ENCODE measurements at places on chromosomes 5 and 9.

GRCh38 chr5:60507687-60508086, 192.3 kb downstream of the DEPDC1B start:
- no peak for DNase-seq

GRCh38 chr5:119292701-119293515, 62.9 kb upstream of the TNFAIP8 start:
- DNase-seq, result no peak

GRCh38 chr9:105414947-105415661, 32.7 kb upstream of the FSD1L start:
- DNase-seq, result peak; percentile 24

DNA sequence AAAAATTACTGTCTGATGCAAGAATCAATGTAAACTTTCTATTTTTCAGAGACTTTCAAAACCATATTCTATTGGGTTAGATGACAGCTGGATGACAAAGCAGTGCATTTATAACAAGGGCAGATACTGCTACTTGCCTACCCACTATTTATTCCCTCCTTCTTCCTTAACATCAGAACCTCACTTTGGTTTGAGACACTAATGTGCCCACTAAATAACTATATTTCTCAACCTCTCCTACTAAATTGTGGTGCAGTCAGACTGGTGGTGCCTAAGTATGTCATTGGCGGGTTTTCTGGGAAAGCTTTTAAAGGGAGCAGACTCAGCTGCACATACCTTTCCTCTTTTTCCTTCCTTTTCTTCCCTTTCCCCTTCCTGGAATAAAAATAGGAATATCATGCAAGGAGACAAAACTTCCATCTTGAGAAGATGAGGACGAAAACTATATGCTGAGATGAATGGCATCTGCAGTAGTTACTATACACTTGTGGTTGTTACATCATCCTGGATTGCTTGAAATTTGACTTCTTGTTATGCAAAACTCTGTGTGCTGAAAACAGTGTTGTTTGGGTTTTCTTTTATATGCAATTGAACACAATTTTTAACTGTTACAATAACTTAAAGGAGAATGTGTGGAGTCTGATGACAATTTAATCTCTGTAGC, 43.8 kb downstream of the PRR16 start:
- DNase-seq, result no peak

GRCh38 chr5:997711-998110, 10.9 kb upstream of the NKD2 start:
- DNase-seq, result no peak

- no peak for DNase-seq
These were observed 8.4 kb upstream of the GOLPH3 start for GRCh38 chr5:32182463-32183063.

- no peak for DNase-seq
These were observed 45.9 kb downstream of the C9orf50 start for GRCh38 chr9:129574911-129575585.

DNA sequence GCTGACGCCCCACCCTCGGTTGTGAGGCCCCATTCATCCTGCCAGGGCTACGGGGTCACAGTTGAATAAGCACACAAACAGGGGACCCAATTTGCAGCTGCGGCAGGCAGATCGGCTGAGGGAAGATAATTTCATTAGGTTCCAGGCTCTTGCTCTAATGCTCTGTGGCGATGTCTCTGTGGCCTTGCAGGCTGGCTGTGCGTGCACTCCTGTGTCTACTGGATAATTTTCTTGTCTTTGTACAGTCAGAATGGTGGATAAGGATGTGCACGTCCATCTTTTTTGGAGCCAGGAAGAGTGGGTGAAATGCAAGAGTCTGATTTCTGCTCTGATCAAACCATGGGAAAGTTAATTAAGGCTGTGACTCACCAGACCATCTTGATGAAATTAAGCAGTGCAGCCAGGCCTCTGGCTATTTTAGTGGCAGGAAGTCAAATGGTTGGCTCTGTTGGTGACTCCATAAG, 39.2 kb downstream of the NSG2 start:
- no peak for DNase-seq

GRCh38 chr5:178334861-178335260, 102.3 kb upstream of the PHYKPL start:
- no peak for DNase-seq

GRCh38 chr9:33659921-33660320, 135.4 kb upstream of the PRSS3 start:
- DNase-seq, result no peak

GRCh38 chr9:88998503-88998902, 7.2 kb downstream of the S1PR3 start:
- DNase-seq, result no peak

DNA sequence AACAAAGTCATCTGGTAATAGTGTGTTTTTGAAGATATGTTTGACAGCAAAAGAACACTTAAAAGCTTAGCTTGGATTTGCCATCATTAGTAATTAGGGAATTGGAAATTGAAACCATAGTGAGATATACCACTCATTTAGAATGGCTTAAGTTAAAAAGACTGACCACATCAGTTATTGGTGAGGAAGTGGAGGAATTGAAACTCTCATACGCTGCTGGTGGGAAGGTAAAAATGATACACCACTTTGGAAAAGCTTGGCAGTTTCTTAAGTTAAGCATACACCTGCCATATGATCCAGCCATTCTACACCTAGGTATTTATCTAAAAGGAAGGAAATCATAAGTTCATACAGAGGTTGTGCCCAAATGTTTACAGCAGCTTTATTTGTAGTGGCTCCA, 213.2 kb downstream of the TRIO start:
- DNase-seq, result no peak

DNA sequence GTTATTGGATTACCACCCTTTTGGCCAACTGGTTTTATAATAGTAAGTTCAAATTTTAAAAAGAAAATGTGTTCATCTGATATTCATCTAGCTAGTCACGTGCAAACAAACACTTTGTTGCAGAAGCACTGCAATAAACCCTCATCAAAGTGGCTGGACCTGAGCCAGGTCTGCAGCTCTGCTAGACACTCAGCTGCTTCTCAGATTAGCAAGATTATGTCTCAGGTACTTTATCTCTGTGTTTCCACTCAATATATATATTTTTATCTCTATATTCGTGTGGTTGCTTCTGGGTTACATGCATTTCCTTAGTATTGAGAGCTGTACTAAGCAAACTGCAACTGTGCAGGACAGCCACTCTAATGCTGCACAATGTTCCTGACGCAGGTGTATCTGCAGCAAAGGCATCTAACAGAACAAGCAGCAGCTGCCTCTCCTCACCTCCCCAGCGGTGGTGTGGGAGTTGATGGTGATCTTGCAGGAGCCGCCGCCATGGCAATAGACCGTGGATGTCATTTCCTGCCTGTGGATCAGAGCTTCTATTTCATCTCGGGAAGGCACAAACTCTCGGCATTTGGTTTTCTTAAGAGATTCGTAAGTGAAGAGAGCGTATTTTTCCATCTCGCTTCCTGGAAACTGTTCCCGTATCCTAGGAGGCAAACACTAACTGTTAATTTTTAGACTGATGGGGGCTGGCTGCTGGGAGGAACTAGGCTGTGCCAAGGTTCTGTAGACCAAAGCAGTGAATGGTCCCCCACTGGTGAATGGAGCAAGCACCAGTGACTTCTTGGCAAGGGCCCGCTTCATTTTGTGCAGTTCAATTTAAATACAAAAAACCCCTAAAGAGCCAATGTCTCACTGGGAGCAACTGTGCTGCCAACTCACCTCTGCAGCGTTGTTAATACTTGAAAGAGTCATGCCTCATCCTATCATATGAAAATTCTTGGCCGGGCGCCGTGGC, 56.7 kb upstream of the RETREG1 start:
- DNase-seq, result no peak

GRCh38 chr9:101325053-101325452, 59.8 kb downstream of the BAAT start:
- no peak for DNase-seq

DNA sequence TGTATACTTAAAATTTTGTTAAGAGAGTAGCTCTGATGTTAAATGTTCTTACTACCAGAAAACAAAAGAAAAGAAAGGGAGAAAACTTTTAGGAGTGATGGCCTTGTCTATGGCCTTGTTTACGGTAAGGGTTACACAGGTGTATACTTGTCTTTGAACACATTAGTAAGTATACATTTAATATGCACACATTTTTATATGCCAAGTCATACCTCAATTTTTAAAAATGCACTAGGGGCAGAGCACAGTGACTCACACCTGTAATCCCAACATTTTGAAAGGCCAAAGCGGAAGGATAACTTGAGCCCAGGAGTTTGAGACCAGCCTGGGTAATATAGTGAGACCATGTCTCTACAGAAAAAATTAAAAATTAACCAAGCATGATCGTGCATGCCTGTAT, 166.7 kb upstream of the SNX2 start:
- DNase-seq, result no peak

GRCh38 chr9:104604801-104605200, 626 bp downstream of the OR13C2 start:
- no peak for DNase-seq

DNA sequence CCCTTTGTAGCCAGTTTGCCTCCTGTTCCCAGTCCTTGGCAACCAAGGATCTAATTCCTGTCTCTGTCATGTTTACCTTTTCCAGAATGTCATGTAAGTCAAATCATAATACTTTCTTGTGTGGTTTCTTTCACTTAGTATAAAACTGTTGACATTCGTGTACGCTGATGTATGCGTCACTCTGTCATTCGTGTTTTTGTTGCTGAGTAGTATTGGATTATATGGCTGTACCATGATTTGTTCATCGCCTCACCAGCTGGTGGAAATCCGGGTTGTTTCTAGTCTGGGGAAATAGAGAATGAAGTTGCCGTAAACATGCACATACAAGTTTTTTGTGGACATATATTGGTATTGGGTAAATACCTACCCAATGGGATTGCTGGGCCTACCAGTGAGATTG, 97.4 kb downstream of the ANGPTL2 start:
- DNase-seq, result no peak

DNA sequence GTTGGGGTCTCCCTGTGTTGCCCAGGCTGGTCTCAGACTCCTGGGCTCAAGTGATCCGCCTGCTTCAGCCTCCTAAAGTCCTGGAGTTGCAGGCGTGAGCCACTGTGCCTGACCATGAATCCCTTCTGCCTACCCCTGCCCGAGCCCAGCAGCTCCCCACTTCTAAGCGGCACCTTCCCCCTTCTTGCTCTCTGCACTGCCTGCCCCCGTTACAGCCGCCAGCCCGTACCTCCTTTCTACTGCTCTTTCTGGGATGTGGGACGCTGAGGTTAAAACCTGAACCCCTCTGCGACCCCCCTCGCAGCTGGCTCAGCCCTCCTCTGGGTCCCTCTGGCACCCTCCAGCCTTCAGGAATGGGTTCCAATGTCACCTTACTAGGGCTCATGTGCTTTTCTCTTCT, 249.6 kb downstream of the PBX3 start:
- no peak for DNase-seq

DNA sequence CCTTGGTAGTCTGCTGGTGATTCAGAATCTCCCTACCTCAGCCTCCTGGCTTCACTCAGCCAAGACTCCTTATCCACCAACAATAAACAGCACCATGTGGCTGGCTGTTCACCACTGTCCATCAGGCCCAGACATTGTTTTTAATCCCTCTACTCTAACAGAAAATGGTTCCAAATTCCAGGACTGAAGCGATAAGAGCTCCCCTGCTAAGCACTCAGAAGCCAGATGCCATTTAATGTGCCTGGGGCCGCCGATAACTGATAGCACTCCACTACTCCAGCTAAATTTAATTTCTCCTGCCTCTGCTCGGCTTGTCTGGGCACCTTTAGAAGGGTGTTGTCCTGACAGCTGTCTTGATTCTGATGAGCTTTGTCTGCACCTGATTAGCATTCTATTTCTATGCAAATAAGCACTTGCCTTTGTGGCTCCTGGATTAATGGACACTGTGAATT, 47.1 kb downstream of the ZNF622 start:
- no peak for DNase-seq

GRCh38 chr9:137370865-137371520, 52.0 kb downstream of the EXD3 start:
- DNase-seq, result no peak

GRCh38 chr5:129687941-129688340, 60.0 kb upstream of the MINAR2 start:
- DNase-seq, result no peak

DNA sequence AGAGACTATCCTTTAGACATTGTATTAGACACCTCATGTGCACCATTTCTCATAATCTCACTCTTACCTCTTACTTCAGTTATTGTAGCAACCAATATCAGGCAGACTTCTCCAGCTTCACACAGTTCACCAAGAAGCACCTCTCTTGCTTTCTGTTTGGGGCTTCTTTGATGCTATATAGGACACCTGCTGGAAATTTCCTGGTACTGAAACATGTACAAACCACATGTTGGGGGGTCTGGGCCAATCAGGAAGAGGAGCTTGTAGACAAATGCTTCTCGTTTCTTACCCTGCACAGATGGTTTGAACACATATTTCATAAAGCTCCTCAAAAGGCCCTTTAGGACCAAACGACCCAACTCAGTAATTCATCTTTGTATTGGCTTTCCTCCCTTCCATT, 212.1 kb downstream of the IZUMO3 start:
- DNase-seq, result no peak

- no peak for DNase-seq
These were observed 295.2 kb downstream of the ADGRV1 start for GRCh38 chr5:90853750-90854149.

DNA sequence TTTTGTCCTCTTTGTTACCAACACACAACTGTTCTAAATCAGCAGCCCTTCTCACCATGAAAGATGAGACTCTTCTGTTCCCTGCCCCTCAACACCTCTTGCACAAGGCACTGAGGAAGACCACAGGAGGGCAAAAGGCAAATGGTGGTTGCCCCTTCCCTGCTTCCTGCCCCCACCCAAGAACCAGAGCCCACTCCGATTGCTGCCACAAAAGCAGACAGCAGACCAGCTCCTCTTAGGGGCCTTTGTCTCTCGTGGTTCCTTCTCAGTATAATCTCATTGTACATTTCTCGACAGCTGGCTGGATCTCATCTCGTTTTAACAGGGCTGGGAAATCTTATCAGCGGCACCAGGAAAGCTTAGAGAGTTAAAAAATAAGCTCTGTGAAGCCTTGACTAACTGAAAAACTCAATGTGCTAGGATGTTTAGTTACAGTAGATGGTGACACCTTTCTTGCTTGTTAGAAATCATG, 1.1 kb downstream of the MVB12B start:
- DNase-seq, result no peak

DNA sequence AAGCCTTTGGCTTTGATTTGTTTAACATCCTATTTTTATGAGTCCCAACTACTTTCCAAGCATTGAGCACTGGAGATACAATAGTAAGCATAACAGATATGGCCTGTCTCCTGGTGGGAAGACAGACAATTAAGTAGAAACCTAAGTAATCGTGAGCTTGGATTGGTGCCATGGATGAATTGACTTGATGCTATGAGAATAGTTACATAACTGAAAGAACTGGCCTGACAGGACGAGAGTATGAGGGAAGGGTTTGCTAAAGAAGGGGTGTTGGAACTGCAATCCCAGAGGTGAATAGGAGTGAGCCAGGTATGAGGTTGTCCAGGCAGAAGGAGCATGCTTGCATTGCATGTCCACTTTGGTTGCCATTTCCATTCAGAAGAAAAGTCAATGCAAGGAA, 52.4 kb downstream of the GPR21 start:
- no peak for DNase-seq

DNA sequence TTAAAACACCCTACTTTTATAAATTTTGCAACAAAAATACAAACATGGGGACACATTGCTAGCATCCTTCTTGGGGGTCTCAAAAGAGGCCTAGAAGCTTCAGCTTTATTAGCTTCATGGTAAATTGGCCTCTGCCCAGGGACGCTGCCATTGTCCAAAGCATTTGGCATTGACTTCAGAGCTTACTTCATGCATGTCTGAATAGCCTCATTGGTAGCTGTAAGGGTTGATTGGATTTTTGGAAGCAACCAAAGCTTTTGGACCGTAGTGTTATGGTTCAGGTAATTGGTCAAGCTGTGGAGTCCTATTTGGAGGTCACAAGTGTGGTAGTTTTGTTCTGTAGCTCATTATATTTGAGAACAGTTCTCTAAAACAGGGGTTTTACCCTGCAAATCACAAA, 411.7 kb upstream of the SLC24A2 start:
- DNase-seq, result no peak

Data from NCI-H1930 (cell line).